ENCODE measurements at places on chromosomes 2 and 18.

GRCh38 chr2:96528006-96528699 is 8.4 kb upstream of the ARID5A start:
- DNase-seq: no peak

DNA sequence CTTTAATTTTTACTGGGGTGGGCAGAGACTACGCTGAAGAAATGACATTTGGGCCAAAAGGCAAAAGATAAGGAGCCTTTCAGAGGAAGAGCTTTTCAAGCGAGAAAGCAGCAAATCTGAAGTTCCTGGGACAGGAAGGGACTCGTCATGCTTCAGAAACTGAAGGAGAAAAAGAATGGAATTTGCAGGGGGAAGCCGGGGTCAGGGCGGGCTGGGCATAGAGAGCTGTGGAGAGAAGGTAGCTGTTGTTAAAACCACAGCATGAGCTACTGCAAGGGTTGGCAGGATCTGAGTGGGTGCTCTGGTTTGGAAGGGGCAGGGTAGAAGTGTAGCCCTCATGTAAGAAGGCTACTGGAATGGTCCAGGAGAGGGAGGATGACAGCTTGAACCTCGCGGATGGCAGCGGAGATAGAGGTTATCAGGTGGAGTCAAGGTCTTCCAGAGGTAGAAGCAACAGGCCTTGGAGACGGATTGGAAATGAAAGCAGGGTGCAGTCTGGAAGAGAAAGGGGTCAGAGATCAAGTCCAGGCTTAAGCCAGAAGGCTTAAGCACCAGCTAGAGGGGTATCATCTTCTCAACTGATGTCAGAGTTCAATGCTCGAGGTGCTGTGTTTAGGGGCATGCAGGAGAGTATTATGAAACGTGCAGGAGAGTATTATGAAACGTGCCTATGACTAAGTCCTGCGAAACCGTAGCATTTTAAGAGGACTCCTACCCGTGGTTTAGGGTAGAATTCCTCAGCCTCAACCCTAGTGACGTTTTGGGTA is 18.9 kb downstream of the ATP8B1 start:
- no peak for DNase-seq

DNA sequence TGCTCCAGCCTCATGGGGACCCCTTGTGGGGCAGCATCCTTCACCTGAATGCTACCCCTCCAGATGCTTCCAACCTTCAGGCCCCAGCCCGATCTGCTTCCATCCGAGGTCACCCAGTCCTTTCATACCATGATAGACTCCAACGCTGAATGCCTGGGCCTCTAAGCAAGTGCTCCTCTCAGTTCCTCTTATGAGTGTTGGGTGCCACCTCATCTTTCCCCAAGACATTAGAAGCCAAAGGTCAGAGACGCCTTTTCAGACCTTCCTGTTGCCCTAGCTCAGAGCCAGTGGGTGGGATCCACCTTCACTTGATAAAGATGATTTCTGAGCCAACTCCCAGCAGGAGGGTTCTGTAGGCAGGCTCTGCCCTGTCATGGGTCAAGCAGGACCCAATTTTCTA is 174.5 kb upstream of the MGAT5 start:
- no peak for DNase-seq

GRCh38 chr2:68203587-68203986 is 45.9 kb downstream of the PNO1 start:
- DNase-seq: no peak

GRCh38 chr2:218733171-218734021 is 22.8 kb downstream of the TTLL4 start:
- DNase-seq: peak; percentile 39

DNA sequence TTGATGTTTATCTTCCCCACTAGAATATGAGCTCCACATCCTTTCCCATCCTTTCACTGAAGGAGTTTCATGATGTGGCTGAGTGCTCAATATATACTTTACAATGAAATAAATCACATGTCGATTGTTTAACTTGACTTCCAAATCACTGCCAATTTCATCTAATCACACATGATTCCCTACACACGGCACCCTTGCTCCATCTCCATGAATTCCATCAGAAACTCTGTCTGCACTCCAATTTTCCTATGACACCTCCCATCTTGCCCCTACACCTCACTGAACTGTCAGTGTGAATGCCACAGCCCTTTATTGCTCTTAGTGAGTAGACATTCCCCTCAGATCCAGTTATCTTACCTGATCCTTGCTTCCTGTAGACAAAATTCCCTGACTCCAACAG is 366.0 kb downstream of the CMPK2 start:
- no peak for DNase-seq

DNA sequence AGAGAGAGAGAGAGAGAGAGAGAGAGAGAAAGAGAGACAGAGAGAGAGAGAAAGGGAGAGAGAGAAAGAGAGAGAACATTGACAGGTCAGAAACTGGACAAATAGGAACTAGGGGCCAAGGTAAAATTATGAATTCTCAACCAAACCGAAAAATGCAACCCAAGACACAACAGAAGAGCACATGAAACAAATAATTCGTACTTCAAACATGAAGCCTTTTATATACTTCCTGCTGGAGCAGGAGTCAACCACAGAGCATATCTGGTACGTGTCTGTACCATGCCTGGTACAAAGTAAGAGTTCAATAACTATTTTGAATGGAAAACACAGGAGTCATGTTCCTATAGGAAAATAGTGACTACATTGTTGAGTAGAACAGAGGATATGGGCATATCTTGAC is 6.5 kb upstream of the VPS54 start:
- DNase-seq: no peak

DNA sequence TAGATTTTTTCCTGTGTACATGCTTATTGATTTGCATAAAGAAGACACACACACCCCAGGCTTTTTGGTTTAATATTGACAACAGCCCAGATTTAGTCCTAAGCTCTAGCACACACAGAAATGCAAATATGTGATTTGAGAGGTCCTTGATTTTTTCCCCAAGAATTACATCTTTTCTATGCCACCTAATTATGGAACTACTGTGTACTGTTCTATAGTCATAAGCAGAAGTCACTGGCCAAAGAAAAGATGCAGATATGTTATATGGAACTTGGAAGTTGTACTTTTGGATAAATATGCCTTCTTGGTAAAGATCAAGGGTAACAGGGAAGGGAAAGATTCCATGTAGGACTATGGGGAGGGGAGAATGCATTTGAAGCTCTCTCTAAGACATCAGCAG is 105.6 kb downstream of the SETBP1 start:
- DNase-seq: no peak

DNA sequence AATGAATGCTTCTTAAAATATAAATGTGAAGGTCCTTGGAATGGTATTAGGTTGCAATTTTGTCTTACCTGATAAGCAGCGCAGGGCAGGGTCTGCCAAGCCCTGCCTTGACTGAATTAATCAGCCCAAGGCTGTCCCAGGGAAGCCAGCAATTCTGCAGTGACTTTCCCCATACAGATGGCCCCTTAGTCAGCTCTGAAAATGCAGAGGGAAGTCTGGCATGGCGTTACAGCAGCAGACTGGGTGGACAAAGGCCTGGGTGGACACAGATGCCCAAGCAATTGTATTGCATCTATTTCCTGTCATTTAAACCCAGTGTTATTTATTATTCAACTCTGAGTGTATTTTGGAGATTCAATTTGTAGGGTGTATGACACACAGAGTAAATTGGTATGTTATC is 56.6 kb upstream of the NOL4 start:
- no peak for DNase-seq

DNA sequence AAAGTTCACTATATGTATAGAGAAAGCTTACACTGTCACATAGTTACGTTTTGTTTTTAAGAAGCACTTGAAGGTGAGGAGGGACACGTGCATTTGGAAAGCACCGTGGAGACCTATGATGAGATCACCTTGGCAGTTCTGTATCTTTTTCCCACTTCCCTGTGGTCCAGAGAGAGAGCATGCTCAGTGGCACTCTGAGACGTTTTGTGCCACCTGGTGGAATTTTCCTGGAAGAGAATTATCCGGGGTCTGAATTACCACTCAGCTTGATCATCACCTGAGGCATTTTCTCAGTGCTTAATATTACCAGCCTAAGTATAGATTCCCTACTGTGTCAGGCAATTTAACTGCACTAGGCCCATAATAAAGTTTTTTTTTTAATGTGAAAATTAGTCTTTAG is 469.4 kb upstream of the SMIM21 start:
- DNase-seq: no peak

DNA sequence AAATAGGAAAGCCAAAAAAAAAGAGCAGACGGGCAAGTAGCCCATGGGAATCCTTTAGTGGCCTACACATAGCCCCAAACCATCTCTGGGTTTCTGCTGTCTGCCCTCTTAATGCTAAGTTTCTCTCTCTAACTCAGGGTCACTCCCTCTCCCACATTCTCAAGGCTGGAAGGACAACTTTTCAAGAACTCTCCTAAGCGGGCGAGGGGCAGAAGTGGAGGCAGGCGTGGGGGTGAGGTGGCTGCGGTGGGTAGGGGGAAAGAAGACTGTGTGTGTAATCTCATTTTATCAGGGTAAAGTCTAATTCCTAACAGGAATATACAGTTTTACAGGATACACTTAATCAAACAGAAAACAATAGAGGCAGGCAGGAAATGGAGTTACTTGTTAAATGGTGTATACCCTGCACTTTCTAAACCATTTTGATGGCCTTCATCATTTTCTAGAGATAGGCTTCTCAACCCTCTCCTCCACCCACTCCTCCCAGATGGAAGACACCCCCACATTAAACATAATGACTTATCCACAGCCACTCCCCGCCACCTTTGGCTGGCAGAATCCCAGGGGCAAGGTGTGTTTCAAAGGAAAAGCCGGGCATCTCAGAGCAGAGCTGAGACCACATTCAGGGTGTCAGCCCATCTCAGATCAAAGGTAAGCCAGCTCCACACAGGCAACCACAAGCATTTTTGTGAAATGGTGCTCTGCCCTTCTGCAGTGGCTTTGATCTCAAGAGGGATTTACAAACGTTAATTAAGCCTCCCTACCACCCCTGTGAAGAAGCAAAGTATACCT is 6.8 kb downstream of the SMAD7 start:
- no peak for DNase-seq

- DNase-seq: no peak
Observed at GRCh38 chr18:58861861-58862301, 2.8 kb upstream of the ZNF532 start.

GRCh38 chr2:178891265-178891958 is 84.2 kb upstream of the TTN start:
- peak; percentile 69 for DNase-seq

GRCh38 chr2:168165397-168165796 is 82.0 kb downstream of the STK39 start:
- no peak for DNase-seq

DNA sequence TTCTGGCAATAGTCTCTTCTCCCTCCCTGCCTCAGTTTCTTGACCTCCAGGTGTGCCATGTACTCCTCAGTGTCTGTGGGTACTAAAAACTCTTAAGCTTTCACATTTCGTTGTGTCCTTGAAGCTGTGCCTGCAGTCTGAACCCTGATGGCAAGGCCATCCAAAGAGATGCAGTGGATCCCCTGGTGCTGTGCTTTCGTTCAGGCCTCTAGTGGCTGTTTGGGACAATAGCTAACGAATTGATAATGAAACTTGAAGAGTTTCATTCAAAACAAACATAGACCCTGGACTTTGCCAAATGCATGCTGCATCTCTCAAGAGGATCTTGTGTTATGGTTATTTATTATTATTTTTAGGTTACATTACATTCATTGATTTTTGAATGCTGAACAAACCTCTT is 523.1 kb upstream of the FSIP2 start:
- no peak for DNase-seq

GRCh38 chr2:12304564-12305171 is 412.1 kb upstream of the TRIB2 start:
- DNase-seq: no peak

DNA sequence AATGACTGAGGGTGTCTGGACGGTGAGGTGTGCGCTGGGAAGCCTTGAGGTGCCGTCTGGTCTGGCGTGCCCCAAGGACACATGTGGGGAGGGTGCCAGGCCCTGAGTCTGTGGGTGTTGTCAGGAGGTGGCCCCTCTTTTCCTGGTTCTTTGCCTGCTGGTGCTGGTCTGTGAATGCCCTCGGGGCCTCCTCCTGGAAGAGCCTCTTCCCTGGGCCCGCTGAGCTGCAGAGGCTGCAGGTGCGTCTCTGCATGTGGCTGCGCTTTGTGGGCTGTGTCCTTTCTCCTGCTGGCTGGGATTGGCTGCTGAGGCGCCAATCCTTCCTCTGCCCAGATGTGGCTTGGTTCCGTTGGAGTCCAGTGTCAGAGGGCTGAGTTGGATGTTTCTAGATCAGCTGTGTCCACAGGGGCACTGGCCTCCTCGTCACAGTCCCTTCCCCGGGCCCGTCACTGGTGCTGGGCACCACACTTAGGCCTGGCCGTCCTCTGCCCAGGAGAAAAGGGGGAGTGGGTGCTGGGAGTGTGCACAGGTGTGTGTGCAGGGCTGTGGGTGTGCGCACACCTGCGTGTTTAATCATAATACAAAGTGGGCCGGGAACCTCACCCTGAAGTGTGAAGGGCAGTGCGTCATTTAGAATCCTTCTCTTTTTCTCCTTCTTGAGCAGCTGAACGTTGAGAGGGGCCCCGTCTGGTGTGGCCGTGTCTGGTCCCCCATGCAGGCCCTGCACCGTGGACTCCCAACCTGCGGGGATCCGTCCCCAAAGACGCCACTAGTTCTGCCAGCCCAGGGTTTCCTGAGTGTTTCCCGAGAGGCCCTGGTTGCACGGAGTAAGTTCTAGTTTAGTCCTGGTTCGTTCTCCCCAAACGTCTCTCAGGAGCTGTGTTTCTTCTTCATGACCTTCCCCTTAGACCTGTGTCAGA is 35.5 kb downstream of the RTP5 start:
- DNase-seq: no peak

DNA sequence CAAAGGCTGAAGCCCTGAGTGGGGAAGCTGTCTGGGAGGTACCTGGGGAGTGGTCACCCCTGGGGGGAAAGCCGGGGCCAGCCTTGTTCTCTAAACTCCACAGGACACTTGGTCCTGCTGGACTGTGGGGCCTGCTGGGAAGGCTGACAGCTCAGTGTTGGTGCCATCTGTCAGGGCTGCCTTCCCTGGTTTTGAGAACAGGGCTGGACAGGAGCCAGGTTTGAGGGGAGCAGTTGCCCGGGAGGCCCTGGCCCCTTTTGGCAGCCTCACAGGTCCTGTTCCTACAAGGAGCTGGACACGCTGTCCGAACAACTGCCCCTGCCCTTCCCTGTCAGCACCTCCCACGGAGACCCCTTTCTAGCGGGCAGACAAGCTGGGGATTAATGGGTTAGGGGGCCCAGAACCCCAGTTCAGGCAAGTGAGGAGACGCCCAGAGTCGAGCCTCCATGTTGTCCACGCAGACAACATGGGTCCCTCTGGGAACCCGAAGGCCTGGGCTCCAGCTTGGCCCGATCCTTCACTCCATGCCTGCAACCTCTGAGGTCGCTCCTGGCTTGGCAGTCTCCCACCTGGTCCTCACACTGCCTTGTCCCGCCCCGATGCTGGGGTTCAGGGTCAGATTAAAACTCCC is 40.8 kb downstream of the ATOH8 start:
- no peak for DNase-seq

DNA sequence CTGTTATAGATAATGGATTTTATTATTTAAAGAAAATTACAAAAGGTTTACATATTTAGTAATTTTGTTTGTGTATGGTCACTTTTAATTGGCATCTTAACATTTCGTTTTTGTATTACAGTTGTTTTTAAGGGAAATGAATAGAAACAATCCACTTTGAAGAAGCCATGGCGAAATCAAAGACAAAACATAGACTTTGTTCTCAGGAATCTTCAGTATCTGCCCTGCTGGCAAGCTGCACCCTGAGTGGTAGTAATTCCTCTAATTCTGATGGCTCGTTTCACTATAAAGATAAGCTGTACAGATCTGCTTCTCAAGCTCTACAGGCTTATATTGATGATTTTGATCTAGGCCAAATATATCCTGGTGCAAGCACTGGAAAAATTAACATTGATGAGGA is 2.7 kb downstream of the C18orf54 start:
- DNase-seq: no peak

All from Calu3 (cell line).